Hippocampal formation (tissue), 2 donors: ENCODE measurements at places on chromosomes 1 and 21.

DNA sequence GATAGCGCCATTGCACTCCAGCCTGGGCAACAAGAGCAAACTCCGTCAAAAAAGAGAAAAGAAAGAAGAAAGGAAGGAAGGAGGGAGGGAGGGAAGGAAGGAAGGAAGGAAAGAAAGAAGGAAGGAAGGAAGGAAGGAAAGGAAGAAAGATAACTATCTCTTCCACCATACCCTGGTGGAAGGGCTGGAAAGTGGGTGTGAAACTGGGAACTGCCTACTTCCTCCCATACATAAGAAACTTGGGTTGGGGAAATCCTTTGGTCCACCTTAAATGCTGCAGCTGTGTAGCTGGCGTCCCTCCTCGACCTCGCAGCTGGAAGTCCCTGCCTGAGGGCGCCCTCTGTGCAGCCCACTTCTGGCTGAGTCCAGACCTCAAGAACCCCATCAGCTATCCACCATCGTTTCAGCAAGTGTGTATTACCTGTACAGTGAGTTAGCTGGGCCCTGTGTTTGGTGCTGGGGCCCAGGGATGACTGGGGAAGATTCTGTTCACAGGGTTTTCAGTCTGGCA, 4.6 kb upstream of the FAM167B start:
- peak; percentile 58 for DNase-seq

DNA sequence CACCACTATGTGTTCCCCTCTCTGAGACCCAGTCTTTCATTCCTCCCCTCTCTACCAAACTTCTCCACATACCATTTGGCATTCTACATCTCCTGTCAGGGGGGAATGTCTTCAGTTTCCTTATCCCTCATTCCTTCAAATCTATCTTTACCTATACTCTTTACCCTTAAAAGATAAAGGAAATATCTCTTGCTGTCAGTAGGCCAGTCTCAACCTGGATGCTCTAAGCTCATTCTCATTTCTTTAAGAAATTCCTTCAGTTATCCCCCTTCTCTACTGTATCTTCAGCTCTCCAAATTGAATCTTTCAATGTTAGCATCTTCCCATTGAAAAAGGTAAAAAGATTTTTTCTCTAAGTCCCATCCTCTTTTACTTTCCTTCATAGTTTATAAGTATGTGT, 6.5 kb downstream of the RO60 start:
- no peak for DNase-seq

DNA sequence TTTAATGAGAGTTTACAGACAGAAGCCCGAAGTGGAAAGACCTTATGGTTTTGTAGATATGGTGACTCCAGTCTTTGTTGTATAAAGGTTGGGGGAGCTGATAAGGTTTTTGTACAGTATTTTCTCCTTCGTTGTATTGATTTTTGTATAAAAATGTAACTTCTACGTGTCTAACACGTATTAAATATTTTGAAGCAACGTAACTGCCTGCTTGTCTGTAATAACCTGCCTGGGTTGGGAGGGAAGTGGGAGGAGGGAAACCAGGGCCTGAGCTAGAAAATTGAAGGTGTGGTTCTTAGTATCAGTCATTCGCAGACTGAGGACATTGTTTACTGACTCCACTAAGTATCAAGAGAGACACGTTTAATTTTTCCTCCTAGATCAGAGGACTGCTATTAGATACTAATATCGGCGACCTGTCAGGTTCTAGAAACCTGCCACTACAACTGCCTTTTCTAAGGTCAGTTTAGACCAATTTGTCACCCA, 2.2 kb downstream of the IER5 start:
- no peak for DNase-seq

DNA sequence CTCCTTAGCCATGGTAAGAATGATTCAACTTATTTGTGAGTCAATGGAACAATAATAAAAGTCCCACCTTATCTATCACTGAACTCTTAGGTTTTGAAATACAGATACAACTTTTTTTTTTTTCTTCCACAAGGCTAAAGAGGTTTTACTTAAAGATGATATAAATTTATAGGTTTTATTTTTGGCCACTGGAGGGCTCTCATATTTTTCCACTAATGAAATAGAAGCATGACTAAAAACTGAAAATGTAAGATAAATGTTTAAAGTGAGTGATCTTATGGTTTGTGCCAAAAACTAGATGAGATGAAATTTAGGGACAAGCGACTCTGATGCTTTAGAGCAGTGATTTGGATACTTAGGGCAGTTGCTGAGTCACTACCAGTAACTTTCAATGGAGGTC, 499.0 kb downstream of the NUF2 start:
- no peak for DNase-seq

DNA sequence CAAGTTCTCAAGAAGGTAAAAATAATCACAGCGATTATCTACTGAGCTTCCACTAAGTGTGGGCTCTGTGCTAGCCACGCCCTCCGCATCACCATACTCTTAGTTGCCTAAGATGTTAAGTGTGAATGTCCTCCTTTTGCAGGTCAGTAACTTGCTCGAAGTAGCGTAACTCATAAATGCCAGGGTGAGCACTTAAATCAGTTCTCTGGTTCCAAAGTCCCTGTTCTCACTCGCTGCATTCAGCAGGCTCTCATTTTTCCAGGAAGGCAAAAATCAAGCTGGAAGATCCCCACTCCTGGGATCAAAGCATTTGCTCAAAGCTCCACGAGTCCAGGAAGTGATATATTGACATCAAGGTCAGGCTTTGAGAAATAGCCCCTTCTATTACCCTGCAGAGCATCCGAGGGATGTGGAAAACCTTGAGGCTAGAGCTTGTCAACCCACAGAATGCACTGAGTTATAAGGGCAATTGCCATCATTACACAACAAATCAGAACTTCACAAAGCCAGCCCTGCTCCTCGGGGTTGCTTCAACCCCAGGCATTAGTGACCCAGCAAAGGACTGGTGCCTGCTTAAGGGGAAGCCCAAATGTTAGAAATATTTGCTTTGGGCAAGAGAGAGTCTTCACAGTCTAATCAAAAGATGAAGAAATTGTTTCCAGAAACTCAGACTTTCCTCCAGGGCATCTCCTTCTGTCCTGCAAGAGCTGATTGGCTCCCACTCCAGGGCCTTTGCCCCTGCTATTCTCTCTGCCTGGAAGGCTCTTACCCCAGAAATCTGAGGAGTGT, 19.5 kb downstream of the SLC30A1 start:
- DNase-seq: no peak

DNA sequence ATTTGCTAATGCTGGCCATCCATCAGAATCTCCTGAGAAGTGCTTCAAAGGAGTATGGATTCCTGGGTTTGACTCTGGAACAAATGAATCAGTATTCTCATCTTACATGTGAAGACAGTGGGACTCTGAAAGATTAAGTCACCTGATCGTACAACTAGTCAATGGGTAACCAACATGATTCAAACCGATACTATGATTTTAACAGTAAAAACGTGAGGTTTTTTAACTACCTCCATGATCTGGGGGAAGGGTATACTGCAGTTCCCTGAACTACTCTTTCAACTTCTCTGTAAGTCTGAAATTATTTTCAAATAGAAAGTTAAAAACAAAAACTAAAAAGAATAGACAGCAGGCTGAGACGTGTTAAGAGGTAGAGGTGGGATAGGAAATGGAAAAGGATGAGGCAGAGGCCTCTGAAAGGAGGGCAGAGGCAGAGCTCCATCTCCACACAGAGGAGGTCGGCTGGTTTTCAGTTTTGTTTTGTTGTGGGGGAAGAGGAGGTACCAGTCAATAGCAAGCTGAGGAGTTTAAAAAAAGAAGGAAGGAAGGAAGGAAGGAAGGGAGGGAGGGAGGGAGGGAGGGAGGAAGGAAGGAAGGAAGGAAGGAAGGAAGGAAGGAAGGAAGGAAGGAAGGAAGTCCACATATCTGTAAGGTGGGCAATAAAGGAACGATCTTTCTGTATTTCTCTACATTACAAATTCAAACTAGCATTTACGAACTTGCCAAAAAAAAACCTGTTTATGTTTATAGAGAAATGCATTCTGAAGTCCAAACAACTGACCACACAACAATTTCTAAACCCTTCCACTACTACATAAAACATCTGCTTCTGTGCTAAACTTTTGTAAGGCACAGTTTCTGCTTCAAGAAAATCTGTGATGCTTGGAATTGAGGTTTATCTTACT, 213.1 kb downstream of the RERE start:
- DNase-seq: no peak

DNA sequence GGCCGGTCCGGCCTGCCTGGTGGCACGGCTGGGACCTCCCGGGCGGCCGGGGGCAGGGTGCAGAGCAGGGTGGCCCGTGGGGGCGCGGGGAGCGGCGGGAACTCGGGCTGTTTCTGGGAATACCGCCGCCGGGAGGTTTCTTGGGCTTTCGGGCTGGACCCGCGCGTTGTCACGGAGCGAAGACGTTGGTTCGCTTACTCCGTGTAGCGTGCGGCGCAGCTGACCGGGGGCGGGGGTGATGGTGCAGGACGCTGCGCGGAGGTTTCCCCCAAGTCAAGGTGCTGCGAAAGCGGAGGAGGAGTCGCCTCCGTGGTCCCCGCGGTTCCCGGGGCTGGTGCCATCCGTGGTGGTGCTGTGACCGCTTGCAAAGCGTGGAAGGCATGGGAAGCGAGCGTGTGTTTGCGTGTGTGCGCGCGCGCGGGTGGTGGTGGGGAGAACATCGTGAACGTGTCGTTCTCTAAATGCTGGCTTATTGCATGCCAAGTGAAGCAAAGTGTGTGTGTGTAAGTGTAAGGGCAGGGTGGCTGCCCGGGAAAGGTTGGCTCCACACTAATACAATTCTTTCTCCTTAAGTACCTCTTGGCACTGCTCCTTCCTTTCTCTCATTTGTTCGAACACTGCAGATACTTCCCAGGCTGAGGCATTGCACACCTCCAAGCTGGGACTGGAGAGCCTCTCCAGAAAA, 1.1 kb downstream of the RYR2 start:
- DNase-seq: no peak

GRCh38 chr21:20572582-20572981, 425.6 kb upstream of the NCAM2 start:
- no peak for DNase-seq

- DNase-seq: no peak
These were observed 32.1 kb upstream of the PLA2G5 start for GRCh38 chr1:20037877-20038276.

GRCh38 chr1:96365596-96366390, 355.8 kb upstream of the PTBP2 start:
- DNase-seq: no peak

GRCh38 chr1:240027059-240027462, 64.6 kb upstream of the FMN2 start:
- peak; percentile 60 for DNase-seq

DNA sequence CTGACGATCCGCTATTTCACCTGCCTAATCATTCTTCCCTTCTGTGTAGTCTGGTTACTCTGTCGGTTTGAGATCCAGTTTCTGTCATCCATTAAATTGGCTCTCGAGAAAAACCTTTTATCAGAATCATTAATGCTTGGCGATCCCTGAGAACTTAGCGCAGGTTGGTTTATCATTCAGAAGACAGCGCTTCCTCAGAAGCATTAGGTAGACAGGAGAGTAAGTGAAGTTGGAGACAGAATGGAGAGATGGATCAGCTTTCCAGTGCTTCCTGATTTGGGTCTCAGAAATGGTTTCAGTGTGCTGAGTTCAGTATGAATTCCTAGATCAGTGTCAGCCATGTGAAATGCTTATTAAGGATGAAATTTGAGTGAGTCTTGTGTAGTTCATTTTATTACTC, 1.3 kb downstream of the USP1 start:
- DNase-seq: no peak

DNA sequence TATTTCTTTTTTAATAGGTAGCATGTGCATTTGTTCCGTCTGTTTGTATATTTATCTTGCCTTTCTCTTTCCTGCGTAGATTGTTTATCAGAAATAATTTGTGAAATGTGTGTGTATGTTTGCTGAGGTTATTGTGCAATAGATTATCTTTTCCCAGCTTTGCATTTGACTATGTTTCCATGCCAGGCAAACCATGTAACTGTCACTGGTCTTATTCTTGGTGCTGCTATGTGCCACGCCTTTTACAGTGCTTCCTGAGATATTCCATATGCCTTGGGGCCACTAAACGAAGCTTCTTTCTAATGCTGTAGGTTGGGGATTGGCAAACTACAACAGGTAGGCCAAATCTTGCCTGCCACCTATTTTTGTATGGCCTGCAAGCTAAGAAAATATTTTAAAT, 598.8 kb downstream of the PLPP3 start:
- no peak for DNase-seq

- DNase-seq: no peak
These were observed 110.3 kb upstream of the CTTNBP2NL start for GRCh38 chr1:112285746-112286145.

DNA sequence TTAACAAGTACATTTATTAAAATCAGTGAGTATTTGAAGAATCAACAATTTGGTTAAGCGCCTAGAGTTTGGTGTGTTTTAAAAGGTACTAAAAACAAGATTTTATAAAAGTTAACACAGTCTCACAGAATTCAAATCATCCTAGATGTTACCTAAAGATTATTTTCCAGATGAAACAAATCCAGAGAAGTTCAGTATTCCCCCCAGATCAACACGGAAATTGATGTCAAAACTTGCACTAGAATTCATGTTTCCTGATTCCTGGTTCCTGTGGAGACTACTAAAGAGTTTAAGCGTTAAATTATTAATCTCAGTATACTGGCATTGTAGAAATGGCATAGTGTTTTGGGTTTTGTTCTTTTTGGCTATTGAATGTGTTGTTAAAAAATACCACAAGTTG, 1.4 kb downstream of the PTBP2 start:
- peak; percentile 67 for DNase-seq

DNA sequence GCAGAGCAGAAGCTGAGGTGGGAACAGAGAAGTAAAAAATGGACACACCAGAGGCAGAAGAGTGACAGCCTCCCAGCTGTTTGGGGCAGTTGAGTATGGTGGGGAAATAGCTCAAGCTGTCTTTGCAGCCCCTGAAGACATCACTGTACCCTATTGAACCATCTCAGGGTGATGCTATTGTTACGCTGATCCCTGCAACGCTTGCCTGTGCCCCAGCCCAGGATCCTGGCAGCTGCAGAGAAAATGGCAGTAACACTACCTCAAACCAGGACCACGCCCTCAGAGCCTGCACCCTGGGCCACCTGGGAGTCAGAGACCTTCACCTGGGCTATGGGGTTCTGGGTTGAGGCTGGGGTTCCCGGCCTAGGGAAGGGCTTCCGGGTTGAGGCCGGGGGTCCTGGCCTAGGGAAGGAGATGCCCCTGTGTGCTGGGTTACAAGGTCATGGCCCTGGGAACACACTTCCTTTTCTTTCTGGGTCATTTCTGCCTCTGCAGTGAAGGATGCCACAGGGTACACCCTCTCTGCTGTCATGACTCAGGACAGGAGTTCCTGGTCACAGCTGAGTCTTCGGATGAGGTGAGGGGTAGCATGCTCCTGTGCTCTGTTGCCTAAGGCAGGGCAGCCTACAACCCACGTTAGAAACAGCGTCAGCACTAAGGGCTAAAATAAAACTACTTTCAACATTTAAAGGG, 11.6 kb downstream of the BSND start:
- no peak for DNase-seq

DNA sequence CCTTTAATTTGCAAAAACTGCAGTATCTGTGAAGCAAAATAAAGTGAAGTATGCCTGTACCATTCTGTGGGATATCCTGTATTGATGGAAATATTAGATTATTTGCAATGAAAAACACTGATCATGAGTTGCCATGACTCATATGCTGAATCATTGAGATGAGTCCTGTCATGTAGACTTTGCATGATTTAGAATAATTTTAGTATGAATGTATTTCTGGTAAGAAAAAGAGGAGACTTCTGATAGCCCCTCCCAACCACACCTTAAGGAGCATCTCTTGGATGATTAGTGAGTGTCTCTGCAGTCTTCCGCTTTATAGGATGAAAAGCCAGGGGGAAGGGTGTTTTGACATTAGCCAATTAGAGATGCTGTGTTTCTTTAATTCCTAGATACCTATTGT, 55.2 kb upstream of the PTGS2 start:
- DNase-seq: no peak
